Activated CD4-positive, alpha-beta T cell treated with anti-CD3 and anti-CD28 coated beads for 36 hours (primary cell): ENCODE measurements at places on chromosomes 6 and 20. TPM values are rescaled to one million over a fixed set of nuclear protein-coding genes. Genes with fewer than 3 reads are reported as not detected.

The INSM1 gene
- 6.8 TPM for total RNA-seq

The TBXT gene
- total RNA-seq: not detected

GRCh38 chr6:72626126-72626525, 4.3 kb downstream of the KCNQ5 start:
- peak; percentile 15 for DNase-seq

The PRRC2A gene
- total RNA-seq: 280 TPM

DNA sequence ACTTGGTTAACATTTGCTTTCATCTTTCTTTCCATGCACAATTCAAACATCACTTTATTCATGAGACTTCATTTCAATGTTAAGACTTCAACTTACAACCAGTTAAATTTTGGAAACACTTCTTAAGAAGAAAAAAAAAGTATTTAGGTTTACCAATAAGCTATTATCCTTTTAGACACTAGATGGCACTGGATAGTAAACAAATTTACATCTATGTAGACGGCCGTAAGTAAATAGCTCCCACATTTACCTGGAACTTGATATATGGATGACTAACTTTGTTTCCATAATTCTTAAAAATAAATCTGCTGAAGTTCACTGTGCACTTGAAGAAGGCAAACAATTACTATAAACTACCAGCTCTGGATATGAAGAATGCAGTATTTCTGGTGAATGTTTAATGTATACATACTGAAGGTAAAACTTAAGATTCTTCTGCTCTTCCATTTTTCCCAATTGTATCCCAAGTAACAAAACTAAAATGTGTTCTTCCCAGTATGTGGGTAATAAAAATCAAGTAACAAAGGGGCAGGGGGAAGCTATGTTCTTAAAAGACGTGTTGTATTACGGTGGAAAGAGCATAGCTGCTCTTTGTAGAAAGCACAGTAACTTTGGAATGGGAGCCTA, 130.6 kb upstream of the C6orf118 start:
- DNase-seq: no peak

GRCh38 chr6:141752677-141753076, 380.0 kb upstream of the GJE1 start:
- no peak for DNase-seq

GRCh38 chr6:111038534-111039252, 48.6 kb upstream of the SLC16A10 start:
- DNase-seq: peak; percentile 59

DNA sequence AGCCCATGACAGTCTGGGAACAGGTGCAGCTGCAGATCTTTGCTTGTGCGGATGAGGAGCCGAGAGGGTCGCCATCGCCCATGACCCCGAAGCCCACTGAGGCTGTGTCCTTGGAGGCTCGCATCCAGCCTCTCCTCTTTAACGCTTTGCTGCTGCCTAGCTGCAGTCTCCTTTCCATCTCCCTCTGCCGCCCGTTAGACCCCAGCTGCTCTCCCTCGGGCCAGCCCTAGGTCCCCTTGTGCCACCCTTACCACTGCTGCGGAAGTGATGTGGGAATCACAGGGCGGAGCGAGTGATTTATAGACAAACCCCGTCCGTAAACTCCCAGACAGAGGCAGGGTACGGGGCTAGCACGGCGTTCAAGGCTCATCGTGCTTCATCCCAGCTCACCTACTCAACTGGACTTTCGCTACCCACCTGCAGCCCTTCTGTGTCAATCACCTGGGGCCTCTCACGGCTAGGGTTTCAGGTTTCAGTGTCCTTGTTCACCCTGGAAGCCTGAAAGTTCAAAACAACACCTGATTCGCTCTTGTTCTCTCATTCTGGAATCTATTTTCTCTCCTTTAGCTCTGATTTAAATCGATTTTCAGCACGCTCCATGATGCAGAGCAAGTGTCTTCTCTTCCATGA, 76.1 kb downstream of the PAX1 start:
- no peak for DNase-seq

The CLIC5 gene
- 3.7 TPM for total RNA-seq

DNA sequence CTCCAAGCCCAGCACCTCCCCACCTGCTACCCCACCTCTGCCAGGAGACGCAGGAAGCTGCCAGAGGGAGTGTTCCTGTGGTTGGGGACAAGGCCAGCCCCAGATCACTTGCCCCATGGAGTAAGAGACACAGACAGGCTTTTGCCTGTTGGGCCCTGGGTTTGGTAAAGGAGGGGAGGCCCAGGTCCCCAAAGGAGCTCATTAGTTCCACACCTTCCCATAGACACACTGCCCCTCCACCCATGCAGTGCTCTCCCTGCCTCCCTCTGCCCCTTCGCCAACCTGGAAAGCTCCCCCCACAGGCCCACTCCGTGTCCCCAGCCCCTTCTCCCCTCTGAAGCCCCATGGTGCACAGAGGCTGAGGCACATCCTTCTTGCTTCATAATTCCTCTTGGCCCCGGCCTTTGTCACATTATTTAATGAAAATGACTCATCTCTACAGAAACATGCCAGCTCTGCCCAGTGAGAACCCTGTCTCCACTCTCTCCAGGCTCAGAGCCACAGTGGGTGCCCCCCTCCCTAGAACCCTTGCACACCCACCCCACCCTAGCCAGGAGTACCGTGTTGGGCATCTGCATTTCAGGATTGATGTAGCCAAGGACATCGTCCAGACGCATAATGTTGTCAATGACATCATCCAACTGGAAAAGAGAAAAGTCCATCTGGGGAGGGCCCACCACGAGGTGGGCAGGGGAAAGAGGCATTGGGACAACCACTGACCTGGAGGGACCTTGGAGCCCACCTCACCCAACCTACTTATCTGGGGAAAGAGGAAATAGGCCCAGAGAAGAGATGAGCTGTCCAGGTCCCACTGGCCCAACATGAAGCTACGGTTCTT, 46.0 kb downstream of the TFEB start:
- DNase-seq: no peak

- DNase-seq: no peak
These were observed 63.8 kb downstream of the GMDS start for GRCh38 chr6:2181567-2181966.

- no peak for DNase-seq
These were observed 26.1 kb downstream of the GFOD1 start for GRCh38 chr6:13461307-13461706.

GRCh38 chr6:158311193-158311592, 1.1 kb upstream of the TULP4 start:
- no peak for DNase-seq

The TFAP2D gene
- total RNA-seq: not detected

- DNase-seq: no peak
These were observed 53.6 kb upstream of the FRMD1 start for GRCh38 chr6:168132531-168133167.

GRCh38 chr6:13500915-13501314, 13.5 kb upstream of the GFOD1 start:
- DNase-seq: no peak

The HSPA12B gene
- not detected for total RNA-seq

The TRIM31 gene
- total RNA-seq: not detected

The AMD1 gene
- total RNA-seq: 90.5 TPM

GRCh38 chr6:38239719-38240451, 399.8 kb downstream of the BTBD9 start:
- no peak for DNase-seq

- no peak for DNase-seq
These were observed 18.5 kb downstream of the SLC22A2 start for GRCh38 chr6:160239929-160240690.

DNA sequence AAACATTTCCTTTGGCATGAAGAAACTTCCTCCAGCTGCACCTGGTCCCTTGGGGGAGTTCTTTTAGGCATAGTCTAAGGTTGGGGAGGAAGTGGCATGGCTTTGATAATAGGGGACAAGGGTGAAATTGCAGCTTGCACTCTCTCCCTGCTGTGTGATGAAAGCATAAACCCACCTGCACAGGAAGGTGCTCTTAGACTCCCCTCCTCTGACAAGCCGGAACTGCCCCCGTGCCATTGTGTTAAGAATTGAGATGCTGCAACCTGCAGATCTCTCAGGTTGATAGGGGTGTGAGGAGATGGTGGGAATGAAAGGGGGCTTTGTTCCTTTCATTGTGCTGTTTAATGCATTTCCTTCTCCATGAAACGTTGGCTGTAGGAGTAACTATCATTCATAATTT, 247.7 kb upstream of the RNF24 start:
- no peak for DNase-seq

GRCh38 chr6:168956884-168957730, 296.5 kb downstream of the THBS2 start:
- peak; percentile 72 for DNase-seq

The SLC17A1 gene
- 0.09 TPM for total RNA-seq

The RPS6KA2 gene
- 9.3 TPM for total RNA-seq

- DNase-seq: no peak
These were observed 353.0 kb upstream of the MAP3K7 start for GRCh38 chr6:90939906-90940305.

The RFX6 gene
- not detected for total RNA-seq

- DNase-seq: no peak
These were observed 78.1 kb downstream of the UST start for GRCh38 chr6:148824960-148825359.

DNA sequence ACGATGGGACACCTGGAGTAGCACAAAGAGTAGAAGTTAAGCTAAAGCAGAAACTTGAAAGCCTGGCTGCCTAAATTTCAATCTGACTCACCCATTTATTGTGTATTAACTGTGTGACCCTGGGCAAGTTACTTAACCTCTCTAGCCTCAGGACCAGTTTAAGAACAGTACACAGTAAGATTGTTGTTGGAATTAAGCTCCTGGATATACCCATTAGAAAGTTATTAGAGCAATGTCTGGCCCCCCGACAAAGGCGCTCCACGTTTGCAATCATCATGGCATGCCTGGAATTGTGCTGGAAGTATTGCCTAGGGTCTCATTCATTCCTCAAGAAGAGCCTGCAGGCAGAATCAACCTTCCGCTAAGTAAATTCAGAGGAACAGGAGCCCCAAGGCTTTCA, 1.4 kb downstream of the SDC4 start:
- DNase-seq: no peak

- DNase-seq: no peak
These were observed 255.4 kb downstream of the ATXN1 start for GRCh38 chr6:16505711-16506357.

DNA sequence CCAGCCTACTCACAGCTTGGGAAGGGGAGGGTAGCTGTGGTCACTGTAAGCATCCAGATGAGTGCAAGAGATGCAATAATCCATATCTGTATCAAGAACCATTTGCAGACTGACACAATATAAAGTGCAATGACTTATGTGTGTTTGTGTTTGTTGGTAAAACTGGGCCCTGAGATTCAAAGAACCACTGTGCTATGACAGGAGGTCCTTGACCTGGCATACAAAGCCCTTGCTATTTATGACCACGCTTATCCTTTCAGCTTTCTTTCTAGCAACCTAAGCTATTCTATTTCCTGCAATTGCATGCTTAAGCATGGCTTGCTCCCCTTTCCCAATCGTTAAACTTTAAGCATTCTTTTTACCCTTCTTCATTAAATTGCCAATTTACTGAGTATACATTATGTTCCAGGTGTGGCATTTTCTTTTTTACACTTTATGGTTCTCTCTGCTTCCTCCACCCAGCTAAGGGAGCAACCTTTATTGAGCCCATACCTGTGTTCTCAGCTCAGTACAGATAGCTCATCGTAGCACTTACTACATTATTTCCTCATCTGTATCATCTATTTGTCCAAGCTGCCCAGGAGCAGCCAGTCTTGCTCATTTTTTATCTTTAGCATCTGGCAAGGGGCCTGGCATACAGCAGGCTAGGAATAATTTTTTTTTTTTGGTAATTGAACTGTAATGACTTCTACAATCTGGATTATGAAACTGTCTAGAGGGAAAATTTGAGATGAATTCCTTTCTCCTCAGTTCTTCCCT, 3.5 kb downstream of the MCUR1 start:
- no peak for DNase-seq

The ENPP5 gene
- 0.16 TPM for total RNA-seq

The KCNK15 gene
- total RNA-seq: 1.4 TPM

GRCh38 chr6:170475118-170475517, 78.0 kb downstream of the PSMB1 start:
- DNase-seq: no peak

The BCAS1 gene
- 0.09 TPM for total RNA-seq

The BPI gene
- total RNA-seq: not detected

The GSTA2 gene
- not detected for total RNA-seq

DNA sequence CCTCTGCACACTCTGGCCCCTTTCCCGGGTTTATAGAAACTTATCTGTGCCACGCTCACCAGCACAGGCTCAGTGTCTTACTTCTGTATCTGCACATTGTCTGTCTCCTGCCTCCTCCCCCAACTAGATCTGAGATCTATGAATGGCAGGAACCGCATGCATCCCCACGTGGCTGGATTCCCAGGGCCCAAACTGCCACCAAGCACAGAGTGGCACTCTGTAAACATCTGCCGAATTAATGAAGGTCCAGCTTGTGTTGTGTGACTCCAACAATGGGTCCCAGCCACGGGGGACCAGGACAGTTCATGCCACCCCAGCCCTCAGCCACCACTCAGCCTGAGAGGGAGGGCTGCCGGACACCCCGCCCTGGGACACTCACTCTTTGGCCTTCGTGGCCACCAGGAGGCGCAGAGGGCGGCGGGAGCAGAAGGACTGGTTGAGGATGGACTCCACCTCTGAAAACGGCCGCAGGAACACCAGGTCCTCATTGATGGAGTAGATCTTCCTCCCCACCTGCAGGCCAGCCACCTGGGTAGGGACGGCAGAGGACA, 171.1 kb downstream of the PREX1 start:
- DNase-seq: no peak

DNA sequence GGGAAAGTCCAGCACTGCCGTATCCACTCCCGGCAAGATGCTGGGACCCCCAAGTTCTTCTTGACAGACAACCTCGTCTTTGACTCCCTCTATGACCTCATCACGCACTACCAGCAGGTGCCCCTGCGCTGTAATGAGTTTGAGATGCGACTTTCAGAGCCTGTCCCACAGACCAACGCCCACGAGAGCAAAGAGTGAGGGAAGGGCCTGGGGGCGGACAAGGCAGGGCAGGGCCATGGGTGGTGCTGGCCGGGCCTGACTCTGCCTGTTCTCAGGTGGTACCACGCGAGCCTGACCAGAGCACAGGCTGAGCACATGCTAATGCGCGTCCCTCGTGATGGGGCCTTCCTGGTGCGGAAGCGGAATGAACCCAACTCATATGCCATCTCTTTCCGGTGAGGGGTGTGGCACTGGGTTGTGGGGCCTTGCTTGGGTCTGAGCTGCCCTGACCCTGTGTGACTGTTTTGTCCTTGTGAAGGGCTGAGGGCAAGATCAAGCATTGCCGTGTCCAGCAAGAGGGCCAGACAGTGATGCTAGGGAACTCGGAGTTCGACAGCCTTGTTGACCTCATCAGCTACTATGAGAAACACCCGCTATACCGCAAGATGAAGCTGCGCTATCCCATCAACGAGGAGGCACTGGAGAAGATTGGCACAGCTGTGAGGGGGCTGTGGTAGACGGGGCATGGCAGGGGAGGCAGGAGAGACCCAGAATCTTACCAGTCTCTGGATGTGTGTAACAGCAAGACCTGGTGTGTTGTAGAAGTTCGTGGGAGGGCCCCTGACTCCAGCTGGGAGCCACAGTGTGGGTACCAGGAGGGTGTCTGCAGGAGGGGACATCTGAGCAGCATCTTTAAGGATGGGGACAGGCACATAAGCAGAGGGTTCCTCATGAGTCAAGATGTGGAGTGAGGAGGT, 29.1 kb downstream of the PLCG1 start:
- DNase-seq: no peak

GRCh38 chr20:3705491-3705969, 6.9 kb downstream of the SIGLEC1 start:
- DNase-seq: no peak
